Forelimb muscle (tissue), 1 donor: ENCODE measurements at places on chromosomes 5 and 9. TPM values are rescaled to one million over a fixed set of nuclear protein-coding genes. Genes with fewer than 3 reads are reported as not detected.

- no peak for DNase-seq
Observed at GRCh38 chr9:2336055-2336454, 285.5 kb upstream of the VLDLR start.

GRCh38 chr5:42516282-42517042 is 93.2 kb downstream of the GHR start:
- no peak for DNase-seq

GRCh38 chr5:58012102-58012501 is 447.8 kb downstream of the PLK2 start:
- DNase-seq, result no peak

The DOCK2 gene
- polyA plus RNA-seq, result 2.6 TPM

The ST8SIA4 gene
- 4.6 TPM for polyA plus RNA-seq
